ENCODE measurements at places on chromosomes 1 and 21.

GRCh38 chr1:86582161-86582560 is 35.3 kb downstream of the CLCA4 start:
- no peak for DNase-seq

DNA sequence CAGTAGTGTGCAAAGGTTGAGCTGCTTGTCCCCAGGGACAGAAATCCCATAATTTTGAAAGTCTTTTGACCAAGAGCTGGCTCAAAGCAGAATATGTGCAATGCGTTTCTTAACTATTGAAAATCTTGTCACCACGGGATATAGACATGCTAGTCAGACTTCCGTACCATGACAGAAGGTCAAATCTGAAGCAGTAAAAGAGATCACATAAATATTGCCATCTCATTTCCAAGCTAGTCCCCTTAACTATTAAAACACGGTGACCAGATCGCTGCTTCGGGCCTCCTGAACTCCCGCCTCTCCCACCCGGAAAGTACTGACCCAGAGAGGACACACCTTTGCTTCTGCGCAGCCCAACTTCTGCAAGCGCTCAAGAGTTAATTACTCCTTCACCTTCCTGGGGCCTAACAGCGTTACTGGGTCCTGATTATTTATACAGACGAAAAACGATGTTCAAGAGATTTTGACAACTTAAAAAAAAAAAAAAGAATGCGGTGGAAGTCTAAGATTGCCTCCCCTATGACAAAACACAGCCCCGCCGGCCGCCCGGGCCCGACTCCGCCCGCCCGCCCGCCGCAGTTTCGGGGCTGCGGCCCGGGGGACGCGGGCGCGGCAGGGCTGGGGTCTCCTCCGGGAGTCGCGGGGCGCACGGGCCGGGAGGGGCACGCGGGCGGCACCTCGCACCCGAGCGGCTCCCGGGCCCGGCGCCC is 692 bp downstream of the SORT1 start:
- peak; percentile 40 for DNase-seq

DNA sequence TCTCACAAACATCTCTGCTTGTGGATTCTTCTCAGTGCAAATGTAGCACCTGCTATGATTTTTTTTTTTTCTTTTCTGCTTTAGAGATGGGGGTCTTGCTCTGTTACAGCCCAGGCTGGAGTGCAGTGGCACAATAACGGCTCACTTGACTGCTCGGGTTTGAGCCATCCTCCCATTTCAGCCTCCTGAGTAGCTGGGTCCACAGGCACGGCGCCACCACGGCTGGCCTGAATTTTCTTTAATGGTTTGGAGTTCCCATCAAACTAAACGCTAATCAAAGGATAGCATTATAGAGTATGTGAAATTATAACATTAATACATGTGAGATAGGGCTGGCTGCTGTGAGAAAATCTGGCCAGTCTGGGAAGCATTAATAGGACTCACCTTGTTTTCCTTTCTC is 7.2 kb upstream of the PTGER3 start:
- no peak for DNase-seq

DNA sequence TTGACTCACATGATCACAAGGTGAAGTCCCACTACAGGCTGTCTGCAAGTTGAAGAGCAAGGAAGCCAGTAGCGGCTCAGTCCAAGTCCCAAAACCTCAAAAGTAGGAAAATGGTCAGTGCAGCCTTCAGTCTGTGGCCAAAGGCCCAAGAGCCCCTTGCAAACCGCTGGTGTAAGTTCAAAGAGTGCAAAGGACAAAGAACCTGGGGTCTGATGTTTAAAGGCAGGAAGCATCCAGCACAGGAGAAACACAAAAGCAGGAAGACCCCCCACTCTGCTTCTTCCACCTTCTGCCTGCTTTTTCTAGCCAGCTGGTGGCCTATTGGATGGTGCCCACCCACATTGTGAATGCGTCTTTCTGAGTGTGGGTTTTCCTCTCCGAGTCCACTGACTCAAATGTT is 2222.6 kb downstream of the MRPL39 start:
- no peak for DNase-seq

DNA sequence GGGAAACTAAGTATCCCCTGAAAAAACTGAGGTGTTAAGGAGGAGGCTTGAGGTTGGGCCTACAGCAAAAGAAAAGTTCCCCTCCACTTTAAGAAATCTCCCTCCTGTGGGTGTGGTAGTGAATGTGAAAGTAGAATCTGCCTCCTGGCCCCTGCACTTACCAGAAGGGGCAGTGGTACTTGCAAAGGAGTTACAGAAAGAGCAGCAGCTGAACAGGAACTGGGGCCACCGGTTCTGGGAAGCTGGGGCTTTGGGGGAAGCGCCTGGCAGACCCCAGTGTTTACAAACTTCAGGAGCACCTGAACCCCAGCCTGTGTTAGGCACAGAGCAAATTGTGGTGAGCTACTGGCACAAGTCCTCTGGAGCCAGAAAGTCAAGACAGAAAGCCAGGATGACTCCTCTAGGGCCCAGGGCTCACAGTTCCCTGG is 250.2 kb upstream of the FGGY start:
- no peak for DNase-seq

GRCh38 chr21:25561668-25562641 is 45.3 kb downstream of the MRPL39 start:
- peak; percentile 11 for DNase-seq

All from gastrocnemius medialis (tissue), 4 donors.